ENCODE measurements at places on chromosomes 5 and 9. TPM values are rescaled to one million over a fixed set of nuclear protein-coding genes. Genes with fewer than 3 reads are reported as not detected.

RIGI gene
- 3.8 TPM for total RNA-seq

GBA2 gene
- total RNA-seq: 31.9 TPM

RLN1 gene
- not detected for total RNA-seq

SLC6A7 gene
- 0.02 TPM for total RNA-seq

GRIA1 gene
- total RNA-seq: not detected

GARIN3 gene
- not detected for total RNA-seq

AQP7 gene
- 0.31 TPM for total RNA-seq

CCL27 gene
- not detected for total RNA-seq

GM2A gene
- total RNA-seq: 19.3 TPM

ZNG1E gene
- 73.7 TPM for total RNA-seq

LHX6 gene
- 0.39 TPM for total RNA-seq

FOXD4L3 gene
- not detected for total RNA-seq

N4BP3 gene
- total RNA-seq: 1.5 TPM

ZDHHC11 gene
- total RNA-seq: 11.1 TPM

PDE8B gene
- 1.3 TPM for total RNA-seq

NR2F1 gene
- total RNA-seq: 5.2 TPM

FIBCD1 gene
- 14.4 TPM for total RNA-seq

IFNA8 gene
- total RNA-seq: not detected

PRLR gene
- total RNA-seq: not detected

PCDHB13 gene
- total RNA-seq: 0.06 TPM

PCDHB6 gene
- total RNA-seq: 1.1 TPM

EIF4E1B gene
- total RNA-seq: not detected

IL5 gene
- total RNA-seq: not detected

FOXI1 gene
- total RNA-seq: not detected

SLU7 gene
- total RNA-seq: 56.7 TPM

PCDHGA8 gene
- not detected for total RNA-seq

AJM1 gene
- total RNA-seq: 3.5 TPM

HTR4 gene
- total RNA-seq: not detected

PRRT1B gene
- 0.69 TPM for total RNA-seq

CLK4 gene
- total RNA-seq: 11.0 TPM

All from A549 treated with DMSO at 1 μM for 4 hours (cell line).